ENCODE measurements at places on chromosomes 4 and X.

GRCh38 chr4:98612318-98613250 is 45.8 kb downstream of the TSPAN5 start:
- DNase-seq = no peak

- DNase-seq = no peak
Observed at GRCh38 chrX:129523079-129523911, at the start of gene SMARCA1. TSS of gene SMARCA1 (minus strand) at chrX:129523490. CDS start at chrX:129523370, 120 bp downstream.

DNA sequence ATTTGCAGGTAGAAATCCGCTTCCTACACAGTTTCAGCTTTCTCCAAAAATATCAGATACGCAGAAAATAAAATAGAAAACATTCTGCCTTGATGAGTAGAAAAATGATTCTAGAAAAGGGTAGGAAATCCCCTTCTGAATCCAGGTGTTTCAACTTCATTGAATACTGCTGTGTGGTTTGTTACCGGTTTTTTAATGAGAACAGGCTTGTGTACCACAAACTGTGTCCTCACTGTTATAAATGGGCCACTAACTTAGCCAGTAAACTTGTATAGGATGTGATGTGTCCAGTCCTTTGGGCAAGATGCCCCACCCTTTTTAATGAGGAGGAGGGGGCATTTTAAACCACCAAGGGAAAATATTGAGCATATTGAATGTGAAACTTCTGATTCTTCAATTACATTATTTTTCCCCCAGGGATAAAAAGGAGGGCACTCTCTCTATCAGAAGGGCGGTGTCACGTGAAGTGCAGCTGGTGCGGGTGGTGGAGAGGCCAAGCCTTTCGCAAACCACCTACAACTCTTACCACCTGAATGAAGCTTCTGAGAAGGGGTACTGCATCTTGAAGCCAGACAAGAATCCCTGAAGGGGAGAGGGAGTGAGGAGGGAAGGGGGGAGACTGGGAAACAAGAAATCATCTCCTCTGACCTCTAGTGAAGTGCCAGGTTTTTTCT is 4.5 kb downstream of the CXXC4 start:
- DNase-seq = no peak

GRCh38 chr4:37517326-37517725 is 168.8 kb downstream of the RELL1 start:
- DNase-seq = no peak

- DNase-seq = no peak
Observed at GRCh38 chrX:23784470-23785331, 1.7 kb downstream of the SAT1 start.

DNA sequence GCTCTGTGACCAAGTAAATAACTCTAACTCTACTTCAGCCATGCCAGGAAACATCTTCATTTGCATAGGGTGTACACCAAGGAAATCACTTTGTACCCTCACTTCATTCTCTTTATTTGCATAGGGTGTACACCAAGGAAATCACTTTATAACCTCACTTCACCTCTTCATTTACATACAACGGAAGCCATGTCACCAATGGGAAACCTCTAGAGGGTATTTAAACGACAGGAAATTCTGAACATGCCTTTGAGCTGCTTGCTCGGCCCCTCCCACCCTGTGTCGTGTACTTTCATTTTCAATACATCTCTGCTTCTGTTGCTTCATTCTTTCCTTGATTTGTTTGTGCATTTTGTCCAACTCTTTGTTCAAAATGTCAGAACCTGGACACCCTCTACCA is 848.1 kb upstream of the FRG1 start:
- DNase-seq = no peak

DNA sequence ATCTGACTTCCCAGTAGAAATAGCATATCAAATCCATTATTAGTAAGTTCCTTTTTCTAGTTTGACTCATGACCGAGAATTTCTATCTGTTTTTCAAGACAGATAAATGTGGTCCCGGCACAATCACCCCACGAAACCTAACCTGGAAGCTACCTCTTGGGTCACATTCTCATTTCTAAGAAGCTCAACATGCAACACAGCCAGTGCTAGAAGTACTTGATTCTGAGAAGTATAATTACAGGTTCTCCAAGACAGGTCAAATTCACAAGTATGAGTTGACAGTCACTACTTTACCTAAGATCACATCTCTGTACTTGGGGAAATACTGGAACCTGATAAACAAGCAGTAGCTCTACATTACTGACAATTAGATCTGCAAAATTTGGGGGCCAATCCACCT is 54.0 kb upstream of the PLAC1 start:
- DNase-seq = no peak

- no peak for DNase-seq
Observed at GRCh38 chr4:113106108-113106507, 56.7 kb downstream of the ANK2 start.

DNA sequence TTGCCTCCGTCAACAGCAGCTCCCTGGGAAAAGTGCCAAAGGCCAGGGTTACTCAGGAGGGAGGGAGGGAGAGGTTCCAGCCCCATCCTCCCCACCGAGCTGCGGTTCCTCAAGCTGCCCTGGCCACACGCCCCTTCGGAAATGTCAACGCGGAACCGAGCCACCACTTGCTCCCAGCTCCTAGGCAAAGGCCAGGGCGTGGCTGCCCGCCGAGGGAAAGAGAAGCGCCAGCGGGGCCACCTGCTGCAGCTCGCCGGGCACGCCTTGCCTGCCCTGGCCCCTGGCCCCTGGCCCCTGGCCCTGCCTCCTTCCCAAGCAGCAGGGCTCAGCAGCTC is 15.3 kb downstream of the SLC6A8 start:
- DNase-seq = no peak

GRCh38 chrX:6067600-6067999 is 161.1 kb downstream of the NLGN4X start:
- DNase-seq = no peak
